ENCODE measurements at places on chromosomes 2 and 18. TPM values are rescaled to one million over a fixed set of nuclear protein-coding genes. Genes with fewer than 3 reads are reported as not detected.

- DNase-seq: no peak
Measured at GRCh38 chr2:195021711-195022507, 635.1 kb upstream of the SLC39A10 start.

DNA sequence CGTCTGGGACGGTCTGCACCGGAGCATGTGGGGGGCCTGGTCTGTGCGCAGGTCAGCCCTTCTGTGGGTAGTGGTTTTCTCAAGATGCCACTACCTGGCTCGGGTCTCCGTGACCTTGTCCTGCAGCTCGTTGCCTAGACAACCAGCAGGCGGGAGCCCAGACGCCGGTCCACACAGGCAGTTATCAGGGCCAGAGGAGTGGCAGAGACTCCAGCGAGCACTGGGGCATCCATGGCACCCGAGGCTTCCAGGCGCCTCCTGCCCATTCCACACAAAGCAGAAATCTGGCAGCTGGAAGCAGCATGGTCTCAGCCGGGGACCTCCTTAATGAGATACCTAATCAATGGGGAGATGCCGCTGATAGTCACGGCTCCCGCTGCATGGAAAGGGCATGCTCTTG lies 156.1 kb downstream of the FAM210A start:
- DNase-seq: no peak

DNA sequence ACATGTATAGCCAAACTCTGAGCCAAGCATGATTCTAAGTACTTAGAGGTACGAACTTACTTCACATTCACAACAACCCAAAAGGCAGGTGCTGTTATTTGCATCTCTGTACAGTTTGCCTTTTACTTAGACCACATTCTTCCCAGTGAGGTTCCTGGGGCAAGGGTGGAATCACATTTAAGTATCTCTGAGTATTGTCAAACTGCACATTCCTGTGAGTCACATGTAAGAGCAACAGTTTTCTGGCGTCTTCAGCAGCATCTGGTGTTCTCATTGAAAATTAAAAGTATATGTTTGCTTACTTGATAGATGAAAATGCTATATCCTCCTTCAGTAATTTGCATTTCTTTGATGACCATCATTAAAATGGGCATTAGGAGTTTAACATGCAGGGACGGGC lies 119.1 kb downstream of the UXS1 start:
- no peak for DNase-seq

- DNase-seq: no peak
Measured at GRCh38 chr2:38682008-38682575, 16.2 kb downstream of the GALM start.

DNA sequence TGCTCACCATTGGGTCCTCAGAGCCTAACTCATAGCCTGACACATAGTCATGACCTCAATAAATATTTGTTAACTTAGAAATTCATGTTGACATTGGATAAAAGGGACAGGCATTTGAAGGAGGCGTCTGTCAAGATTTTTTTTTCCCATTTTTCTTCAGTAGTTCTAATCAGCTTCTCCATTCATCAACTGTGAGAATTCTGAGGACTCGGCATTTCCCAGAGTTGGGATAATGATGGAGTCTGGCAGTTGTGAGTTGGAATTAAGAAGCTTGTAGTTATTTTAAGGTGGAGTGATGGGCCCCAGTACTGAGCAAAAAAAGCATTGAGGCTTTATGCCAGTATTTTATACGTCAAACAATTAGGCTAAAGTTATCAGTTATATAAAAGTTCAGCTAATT lies 4.6 kb downstream of the SPATS2L start:
- DNase-seq: no peak

DNA sequence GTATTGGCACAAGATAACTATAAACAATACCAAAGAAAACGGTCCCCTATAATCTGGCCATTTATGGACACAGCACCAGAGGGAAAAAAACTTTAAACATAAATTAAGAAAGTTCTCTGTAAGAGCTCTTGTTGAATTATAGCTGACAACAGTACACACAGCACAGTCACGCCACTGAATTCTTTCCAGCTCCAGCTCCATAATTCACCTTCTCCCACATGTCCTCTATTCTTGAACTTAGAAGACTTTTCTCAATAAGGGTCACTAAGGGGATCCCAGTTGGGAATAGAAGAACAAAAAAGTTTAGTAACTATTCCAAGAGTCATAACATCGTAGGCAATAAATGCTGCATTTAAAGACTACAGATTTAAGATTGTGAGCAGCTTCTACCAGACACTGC lies 124.6 kb upstream of the CYP1B1 start:
- peak; percentile 77 for DNase-seq

Gene TUBA3E
- polyA plus RNA-seq: not detected

DNA sequence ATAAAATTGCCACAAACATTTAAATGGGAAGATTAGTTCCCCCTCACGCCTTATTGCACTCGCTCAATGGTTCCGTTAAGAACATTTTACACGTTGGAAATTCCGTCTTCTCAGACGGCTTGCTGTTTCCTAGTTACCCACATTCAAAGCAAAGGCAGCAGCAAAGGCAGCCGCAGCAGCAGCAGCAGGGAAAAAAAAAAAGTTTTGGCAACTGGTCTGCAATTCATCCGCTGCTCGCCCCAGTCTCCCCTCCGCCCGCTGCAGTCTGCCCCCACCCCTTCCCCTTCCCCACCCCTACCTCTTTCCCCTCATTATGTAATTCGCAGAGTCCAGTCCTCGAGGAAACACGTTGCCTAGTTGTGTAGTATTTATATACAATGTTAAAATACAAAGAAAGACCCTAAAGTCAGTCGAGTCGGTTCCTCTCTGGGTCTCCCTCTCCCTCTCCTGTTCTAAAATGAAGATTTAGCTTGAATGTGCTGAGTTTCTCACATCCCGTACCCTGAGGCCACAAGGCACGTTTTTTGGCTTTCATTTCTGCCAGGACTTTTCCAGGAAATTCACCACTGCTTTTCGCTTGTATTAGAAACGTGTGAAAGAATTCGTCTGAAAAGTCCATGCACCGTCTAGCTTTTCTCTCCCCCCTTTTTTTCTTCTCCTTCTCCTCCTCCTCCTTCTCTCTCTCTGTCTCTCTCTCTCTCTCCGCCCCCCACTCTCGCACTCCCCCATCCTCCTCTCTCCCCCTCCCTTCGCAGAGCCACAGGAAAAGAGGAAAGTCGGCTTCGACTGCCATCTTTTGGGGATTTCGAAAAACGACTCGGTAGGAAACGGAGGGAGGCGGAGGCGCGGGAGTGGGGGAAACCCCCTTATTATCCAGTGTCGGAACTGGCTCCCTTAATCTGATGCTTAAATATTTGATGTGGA lies 140.0 kb downstream of the MEIS1 start:
- DNase-seq: peak; percentile 91

- no peak for DNase-seq
Measured at GRCh38 chr2:224308272-224308911, 93.5 kb downstream of the FAM124B start.

Gene MARCO
- not detected for polyA plus RNA-seq

- DNase-seq: no peak
Measured at GRCh38 chr18:7896805-7897518, 329.8 kb downstream of the PTPRM start.

- DNase-seq: no peak
Measured at GRCh38 chr2:120471166-120471565, 125.2 kb downstream of the INHBB start.

- no peak for DNase-seq
Measured at GRCh38 chr2:65630643-65631042, 198.2 kb upstream of the SPRED2 start.

Gene SERPINE2
- polyA plus RNA-seq: 118 TPM

Gene GPC1
- polyA plus RNA-seq: 45.1 TPM

- DNase-seq: no peak
Measured at GRCh38 chr2:191690327-191690726, 12.4 kb downstream of the NABP1 start.

GRCh38 chr18:63725682-63726480 lies 23.1 kb downstream of the SERPINB11 start:
- DNase-seq: no peak

- no peak for DNase-seq
Measured at GRCh38 chr2:159712929-159713420, 669 bp downstream of the MARCHF7 start.

DNA sequence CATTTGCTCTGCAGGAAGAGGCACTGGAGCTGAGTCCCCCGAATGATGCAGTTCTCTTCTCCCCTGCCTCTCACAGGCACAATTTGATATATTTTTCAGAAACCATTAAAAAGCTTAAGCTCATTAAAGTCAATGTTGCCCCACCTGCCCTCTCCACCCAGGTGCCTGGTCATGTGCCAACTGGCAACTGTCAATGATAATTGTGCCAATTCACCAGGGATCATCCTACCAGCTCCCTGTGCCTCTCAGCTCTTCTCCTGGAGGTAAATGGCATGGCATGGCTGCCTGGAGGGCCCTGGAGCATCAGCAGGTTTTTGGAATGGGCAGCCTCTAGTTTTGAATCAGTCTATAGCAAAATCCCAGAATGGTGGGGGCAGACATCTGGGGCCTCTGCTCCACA lies 279.6 kb upstream of the ID2 start:
- no peak for DNase-seq

Gene GPR35
- 3.2 TPM for polyA plus RNA-seq

DNA sequence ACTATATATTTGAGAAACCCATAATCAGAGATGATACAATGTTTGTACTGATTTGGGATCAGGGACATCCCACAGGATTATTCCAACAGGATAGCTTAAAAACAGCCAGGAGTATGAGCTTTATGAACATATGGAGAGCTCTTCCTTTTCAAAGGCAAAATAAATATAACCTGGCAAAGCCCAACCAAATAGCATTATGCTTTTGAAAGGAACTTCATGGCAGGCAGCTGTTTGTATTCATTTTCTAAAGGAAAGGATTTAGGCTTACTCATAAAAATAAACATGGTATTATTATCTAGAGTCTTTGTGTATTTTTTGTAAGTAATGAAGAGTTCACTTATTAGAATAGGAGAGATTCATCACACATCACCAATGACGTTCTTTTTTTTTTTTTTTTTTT lies 44.4 kb downstream of the CCDC195 start:
- no peak for DNase-seq

DNA sequence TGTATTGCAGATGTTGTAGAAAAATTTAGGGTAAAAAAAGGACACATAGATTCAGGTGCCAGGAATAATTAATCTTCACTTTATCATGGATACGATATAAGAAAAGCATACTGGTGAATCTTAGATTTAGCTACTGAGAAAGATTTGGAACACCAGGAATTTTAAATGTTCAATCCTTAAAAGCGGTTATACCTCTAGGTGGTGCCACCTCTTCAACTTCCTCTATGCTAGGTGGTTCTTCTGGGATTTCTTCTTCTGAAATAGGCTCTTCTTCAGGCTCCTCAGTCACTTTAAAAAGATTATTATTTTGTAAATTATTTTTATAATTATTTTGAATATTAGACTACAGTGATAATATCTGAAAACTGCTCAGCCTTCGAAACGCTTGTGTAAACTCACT lies 133.1 kb downstream of the TTN start:
- no peak for DNase-seq

GRCh38 chr2:84911135-84911678 lies 5.8 kb downstream of the TMSB10 start:
- no peak for DNase-seq

DNA sequence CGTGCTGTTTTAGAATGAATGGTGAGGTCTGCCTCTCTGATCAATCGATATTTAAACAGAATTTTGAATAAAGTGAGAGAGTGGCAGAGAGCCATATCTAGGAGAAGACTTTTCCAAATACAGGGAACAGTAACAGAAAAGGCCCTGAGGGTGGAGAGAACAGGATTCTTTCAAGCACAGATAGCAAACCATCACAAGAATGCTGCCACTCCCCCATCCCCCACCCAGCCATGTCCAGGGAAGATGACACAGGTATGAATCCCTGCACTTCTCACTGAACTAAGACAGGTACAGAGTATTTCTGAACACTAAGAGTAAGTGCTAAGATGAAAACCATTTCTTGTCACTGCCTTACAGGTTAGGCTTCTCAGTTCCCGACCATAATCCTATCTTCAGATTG lies 23.6 kb downstream of the LRATD1 start:
- no peak for DNase-seq

GRCh38 chr2:195601361-195601760 lies 55.7 kb upstream of the SLC39A10 start:
- DNase-seq: no peak

GRCh38 chr2:46816151-46816845 lies 99.3 kb downstream of the MCFD2 start:
- no peak for DNase-seq

GRCh38 chr2:76128622-76129021 lies 417.9 kb upstream of the GCFC2 start:
- DNase-seq: no peak

- no peak for DNase-seq
Measured at GRCh38 chr2:128782411-128783192, 463.9 kb upstream of the HS6ST1 start.

Gene MOGAT1
- polyA plus RNA-seq: 0.24 TPM

- DNase-seq: no peak
Measured at GRCh38 chr2:186459009-186459408, 27.1 kb upstream of the ZC3H15 start.

Gene FRZB
- polyA plus RNA-seq: 10.6 TPM

Gene GRB14
- 64.2 TPM for polyA plus RNA-seq

Gene NFATC1
- 5.2 TPM for polyA plus RNA-seq

DNA sequence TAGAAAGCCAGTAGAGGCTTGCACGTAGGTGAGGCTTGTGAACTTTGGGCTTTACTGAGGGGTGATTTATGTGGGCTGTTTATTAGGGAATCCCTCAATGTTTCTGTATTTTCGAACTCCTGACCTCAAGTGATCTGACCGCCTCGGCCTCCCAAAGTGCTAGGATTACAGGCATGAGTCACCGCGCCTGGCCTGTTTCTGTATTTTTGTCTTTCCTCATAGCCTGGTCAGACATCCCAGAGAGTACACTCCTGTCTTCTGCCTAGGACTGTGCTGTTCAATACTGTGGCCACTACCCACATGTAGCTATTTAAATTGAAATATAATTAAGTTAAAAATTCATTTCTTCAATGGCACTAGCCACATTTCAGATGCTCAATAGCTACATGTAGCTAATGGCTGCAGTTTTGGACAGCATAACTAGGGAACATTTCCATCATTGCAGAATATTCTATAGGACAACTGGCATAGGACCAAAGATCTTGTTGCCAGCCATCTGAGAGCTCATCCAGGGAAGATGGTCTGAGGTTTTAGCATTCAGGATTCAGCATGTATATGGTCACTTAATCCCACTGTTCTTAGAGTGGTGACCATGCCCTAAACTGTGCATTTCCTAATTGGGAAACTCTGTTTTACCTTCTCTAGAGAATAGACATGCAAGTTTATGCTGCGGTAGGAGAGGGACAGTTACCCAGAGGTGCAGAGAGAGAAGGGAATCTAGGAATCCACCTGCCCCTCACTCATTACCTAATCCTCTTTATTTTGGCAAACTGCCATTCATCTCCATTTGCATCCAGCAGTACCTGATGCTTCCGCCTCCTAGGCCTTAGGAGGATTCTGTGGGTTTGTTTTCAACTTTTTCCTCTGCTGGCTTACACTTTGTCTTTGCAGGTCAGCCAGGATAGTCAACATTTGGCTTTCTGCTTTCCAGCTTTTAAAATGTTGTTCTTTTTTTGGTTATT lies 64.4 kb downstream of the LCLAT1 start:
- no peak for DNase-seq

DNA sequence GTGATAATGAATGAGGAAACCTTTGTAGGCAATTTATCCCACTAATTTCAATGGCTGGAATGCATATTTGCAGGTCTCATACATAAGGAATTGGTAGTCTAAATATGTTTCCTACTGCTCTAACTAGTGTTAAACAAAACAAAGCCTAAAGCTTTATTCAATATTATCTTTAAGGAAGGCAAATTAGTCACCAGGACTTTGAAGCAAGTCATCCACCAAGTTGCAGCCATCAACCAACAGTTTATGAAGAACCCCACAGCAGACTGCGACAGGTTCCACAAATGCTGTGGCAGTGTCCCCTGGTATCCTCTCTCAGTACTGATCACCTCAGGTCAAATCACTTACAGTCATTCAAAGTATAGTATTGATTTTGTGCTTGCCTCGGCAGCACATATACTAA lies 181.5 kb upstream of the ZFP36L2 start:
- no peak for DNase-seq
